ENCODE measurements at places on chromosomes 13 and 19. TPM values are rescaled to one million over a fixed set of nuclear protein-coding genes. Genes with fewer than 3 reads are reported as not detected.

The TPRX2 gene
- not detected for total RNA-seq

The FAM124A gene
- total RNA-seq = 0.96 TPM

The KLK10 gene
- not detected for total RNA-seq

The RGS9BP gene
- total RNA-seq = 0.38 TPM

The GDF15 gene
- 57.1 TPM for total RNA-seq

The SIRT6 gene
- total RNA-seq = 16.3 TPM

The ZNF30 gene
- 3.1 TPM for total RNA-seq

The IFI30 gene
- 74.4 TPM for total RNA-seq

The NPAS1 gene
- total RNA-seq = 5.6 TPM

The GARIN5A gene
- not detected for total RNA-seq

The KANK2 gene
- 274 TPM for total RNA-seq

Measured in regular cardiac myocyte (primary cell).